Panc1 (cell line): ENCODE measurements at places on chromosomes 16 and 17. TPM values are rescaled to one million over a fixed set of nuclear protein-coding genes. Genes with fewer than 3 reads are reported as not detected.

GRCh38 chr17:13029340-13029739 lies 11.5 kb upstream of the ELAC2 start:
- H3K27me3 ChIP-seq = no peaks in the 10 kb centered on the region
- H3K27ac ChIP-seq = no peak overlapping the region
- no peak overlapping the region for H3K4me3 ChIP-seq
- no peaks in the 10 kb centered on the region for H3K36me3 ChIP-seq

- H3K27me3 ChIP-seq = no peaks in the 10 kb centered on the region
- H3K4me1 ChIP-seq = peaks cover 5% of the 10 kb centered on the region; the same call in 1 of the 2 replicates
- no peak overlapping the region for H3K27ac ChIP-seq
- no peaks in the 10 kb centered on the region for H3K36me3 ChIP-seq
Observed at GRCh38 chr16:27768651-27769272, 218.8 kb downstream of the KATNIP start.

- H3K4me1 ChIP-seq = no peaks in the 10 kb centered on the region; the same call in 1 of the 2 replicates
- DNase-seq = no peak
- no peak overlapping the region for H3K4me3 ChIP-seq
- no peaks in the 10 kb centered on the region for H3K36me3 ChIP-seq
- no peak overlapping the region for H3K27ac ChIP-seq
Observed at GRCh38 chr17:14299280-14300141, 1.4 kb upstream of the HS3ST3B1 start.

GRCh38 chr16:25198021-25198420 lies 18.7 kb upstream of the AQP8 start:
- H3K27ac ChIP-seq = no peak overlapping the region
- no peak for DNase-seq
- H3K36me3 ChIP-seq = no peaks in the 10 kb centered on the region
- H3K4me1 ChIP-seq = no peaks in the 10 kb centered on the region
- H3K27me3 ChIP-seq = no peaks in the 10 kb centered on the region

DNA sequence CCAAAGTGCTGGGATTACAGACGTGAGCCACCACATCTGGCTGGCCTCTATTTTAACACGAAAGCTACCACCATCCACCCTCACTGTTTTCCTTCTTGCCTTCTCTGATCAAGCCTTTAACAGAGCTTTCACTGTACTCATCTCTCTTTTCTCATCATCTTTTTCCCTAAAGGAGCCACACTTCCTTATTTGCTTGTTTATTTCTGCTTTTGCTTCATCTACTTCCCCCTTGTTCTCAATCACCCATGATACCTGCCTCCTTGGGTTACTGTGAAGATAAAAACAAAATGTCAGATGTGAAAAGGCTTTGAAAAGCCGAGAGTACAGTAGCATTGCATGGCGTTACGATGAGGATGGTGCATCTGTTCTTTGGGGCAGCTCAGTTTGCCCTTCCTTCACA lies 79.9 kb downstream of the ZNF18 start:
- DNase-seq = no peak
- H3K4me3 ChIP-seq = no peak overlapping the region
- no peaks in the 10 kb centered on the region for H3K36me3 ChIP-seq
- H3K27me3 ChIP-seq = no peaks in the 10 kb centered on the region

The TBC1D3H gene
- not detected for total RNA-seq

- H3K4me3 ChIP-seq = no peak overlapping the region
- no peaks in the 10 kb centered on the region for H3K27me3 ChIP-seq
- H3K36me3 ChIP-seq = no peaks in the 10 kb centered on the region
- peak; percentile 17 for DNase-seq
Observed at GRCh38 chr16:72467157-72467759, 295.3 kb upstream of the PMFBP1 start.

The TNFRSF13B gene
- total RNA-seq = not detected

DNA sequence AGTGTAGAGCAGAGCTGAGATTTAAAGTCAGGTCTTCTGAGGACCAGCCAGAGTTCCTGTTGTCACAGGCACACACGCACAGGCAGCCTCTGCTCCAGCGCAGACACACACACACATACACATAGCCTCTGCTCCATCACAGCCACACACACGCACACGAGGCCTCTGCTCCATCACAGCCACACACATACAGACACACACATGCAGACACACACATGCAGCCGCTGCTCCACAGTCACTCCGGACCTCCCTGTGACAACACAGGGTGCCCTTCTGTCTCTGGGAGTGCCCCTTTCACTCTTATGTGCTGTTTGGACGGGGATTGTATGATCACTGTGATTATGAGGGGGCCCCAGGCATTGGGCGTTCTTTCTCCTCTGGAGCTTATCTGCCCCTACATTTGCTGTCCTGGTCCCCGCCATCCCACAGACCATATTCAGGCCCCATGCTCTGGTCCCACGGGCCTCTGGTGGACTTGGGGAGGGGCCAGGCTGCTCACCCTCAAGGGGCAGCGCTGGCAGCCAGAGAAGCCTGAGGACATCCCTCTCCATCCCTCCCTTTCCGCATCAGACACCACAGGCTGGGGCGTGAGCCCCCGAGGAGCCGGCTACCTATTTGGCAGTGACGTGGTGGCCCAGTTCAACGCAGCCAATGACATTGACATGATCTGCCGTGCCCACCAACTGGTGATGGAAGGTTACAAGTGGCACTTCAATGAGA lies 7.5 kb downstream of the TBX6 start:
- H3K27me3 ChIP-seq = no peaks in the 10 kb centered on the region
- no peak overlapping the region for H3K4me3 ChIP-seq
- H3K36me3 ChIP-seq = peaks cover 6% of the 10 kb centered on the region
- no peak for DNase-seq
- no peak overlapping the region for H3K27ac ChIP-seq
- 0 out of 2 replicates have a peak, but pooled peaks cover 4% of the 10 kb centered on the region for H3K4me1 ChIP-seq

The KRTAP4-7 gene
- not detected for total RNA-seq

DNA sequence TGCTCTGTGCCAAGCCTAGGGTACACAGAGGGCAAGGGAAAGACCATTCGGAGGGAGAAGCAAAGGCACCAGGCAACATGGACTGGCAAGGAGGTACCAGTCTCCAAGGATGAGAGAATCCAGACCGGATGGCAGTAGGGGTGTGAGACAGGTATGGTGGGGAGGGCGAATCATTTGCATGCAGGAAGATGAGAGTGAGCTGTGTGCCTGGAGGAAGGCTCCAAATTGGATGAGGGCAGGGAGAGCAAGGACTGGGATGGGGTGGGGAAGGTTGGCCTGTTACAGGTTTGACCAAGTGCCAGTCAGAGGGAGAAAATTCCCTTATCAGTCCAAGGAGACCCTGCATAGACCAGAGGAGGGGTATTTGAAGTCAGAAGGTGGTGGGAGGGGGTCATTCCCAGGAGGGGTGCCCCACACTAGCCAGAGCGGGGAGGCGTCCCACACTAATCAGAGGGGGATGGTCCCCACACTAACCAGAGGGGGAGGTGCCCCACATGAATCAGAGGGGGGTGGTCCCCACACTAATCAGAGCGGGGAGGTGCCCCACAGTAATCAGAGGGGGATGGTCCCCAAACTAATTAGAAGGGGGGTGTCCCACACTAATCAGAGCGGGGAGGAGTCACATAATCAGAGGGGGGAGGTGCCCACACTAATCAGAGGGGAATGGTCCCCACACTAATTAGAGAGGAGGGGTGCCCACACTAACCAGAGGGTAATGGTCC lies 737 bp downstream of the CANT1 start:
- H3K4me1 ChIP-seq = peaks cover 40% of the 10 kb centered on the region
- H3K27ac ChIP-seq = peak overlapping the region; percentile 96
- H3K4me3 ChIP-seq = peak overlapping the region; percentile 99

DNA sequence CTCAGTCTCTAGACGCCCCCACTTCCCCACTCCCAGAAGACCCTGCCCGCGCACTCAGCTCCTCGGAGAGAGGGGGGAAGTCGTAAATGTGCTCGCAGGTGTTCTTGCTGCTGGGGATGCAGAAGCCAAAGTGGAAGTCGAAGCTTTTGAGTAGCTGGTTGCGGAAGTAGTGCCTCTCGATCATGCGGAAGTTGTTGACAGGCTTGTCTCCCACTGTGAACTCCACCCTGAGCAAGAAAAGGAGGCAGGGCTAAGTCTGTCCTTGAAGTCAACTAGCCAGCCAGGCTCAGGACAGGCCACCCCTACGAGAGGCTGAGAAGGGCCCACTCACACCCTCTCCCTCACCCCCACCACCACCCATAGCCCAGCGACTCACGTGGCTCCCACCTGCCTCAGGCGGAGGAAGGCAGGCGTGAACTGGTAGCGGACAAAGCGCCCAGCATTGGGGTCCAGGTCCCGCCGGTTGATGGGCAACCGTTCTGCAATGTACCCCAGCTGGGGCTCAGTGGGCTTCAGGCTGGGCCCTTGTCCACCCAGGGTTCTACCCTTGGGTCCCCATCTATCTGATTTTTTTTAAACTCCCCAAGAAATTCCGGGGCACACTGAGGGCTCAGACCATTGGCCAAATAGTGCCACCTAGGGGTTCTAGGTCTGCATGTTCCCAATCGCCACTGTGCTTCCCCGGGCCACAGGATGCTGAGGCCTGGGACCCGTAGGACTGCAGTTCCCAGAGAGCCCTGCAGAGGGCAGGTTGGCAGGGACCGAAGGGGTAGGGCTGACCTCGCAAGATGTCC lies 4.6 kb downstream of the UNC119 start:
- no peak overlapping the region for H3K4me3 ChIP-seq
- no peaks in the 10 kb centered on the region for H3K36me3 ChIP-seq
- no peak overlapping the region for H3K27ac ChIP-seq
- no peaks in the 10 kb centered on the region for H3K27me3 ChIP-seq

DNA sequence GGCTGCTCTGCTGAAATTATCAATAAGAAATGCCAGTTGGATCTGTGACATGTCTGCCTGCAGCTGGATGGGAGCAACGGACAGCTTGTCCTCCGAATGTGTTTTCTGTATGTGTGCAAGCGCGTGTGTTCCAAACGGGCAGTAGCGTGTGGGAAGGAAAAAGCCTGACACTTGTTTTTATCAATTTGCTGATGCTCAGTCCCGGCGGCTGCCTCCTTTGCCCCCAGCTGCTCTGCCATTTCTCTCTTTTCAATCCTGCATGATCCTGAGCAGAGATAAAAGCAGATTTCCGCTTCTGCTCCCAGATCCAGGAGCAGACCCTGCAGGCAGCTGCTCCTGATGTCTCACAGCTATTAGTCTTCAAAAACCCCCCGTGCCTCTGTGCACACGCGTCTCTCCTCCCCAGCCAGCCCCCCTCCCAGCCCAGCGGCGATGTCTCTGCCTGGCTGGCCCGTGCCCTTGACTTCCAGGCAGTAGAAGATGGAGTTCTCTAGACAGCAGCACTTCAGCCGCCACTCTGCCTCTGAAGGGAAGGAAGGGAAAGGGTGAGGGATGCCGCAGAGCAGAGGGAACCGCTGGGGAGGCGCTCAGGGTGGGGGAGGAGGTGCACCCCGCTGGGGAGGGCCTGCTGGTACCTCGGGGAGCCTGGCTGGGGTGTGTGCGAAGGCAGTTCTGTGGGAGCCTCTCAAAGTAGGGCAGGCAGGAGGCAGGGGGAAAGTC lies 4.1 kb downstream of the PRCD start:
- H3K4me1 ChIP-seq = peaks cover 26% of the 10 kb centered on the region
- no peaks in the 10 kb centered on the region for H3K27me3 ChIP-seq
- no peak overlapping the region for H3K27ac ChIP-seq
- no peaks in the 10 kb centered on the region for H3K36me3 ChIP-seq

GRCh38 chr17:40023590-40024292 lies 8.5 kb downstream of the CSF3 start:
- no peaks in the 10 kb centered on the region for H3K36me3 ChIP-seq
- H3K4me3 ChIP-seq = no peak overlapping the region
- no peak overlapping the region for H3K27ac ChIP-seq
- DNase-seq = no peak
- H3K4me1 ChIP-seq = peaks cover 12% of the 10 kb centered on the region

GRCh38 chr17:80751070-80751945 lies 206.7 kb downstream of the RPTOR start:
- no peaks in the 10 kb centered on the region for H3K27me3 ChIP-seq
- H3K27ac ChIP-seq = no peak overlapping the region
- no peaks in the 10 kb centered on the region for H3K4me1 ChIP-seq
- H3K4me3 ChIP-seq = no peak overlapping the region
- no peak for DNase-seq

DNA sequence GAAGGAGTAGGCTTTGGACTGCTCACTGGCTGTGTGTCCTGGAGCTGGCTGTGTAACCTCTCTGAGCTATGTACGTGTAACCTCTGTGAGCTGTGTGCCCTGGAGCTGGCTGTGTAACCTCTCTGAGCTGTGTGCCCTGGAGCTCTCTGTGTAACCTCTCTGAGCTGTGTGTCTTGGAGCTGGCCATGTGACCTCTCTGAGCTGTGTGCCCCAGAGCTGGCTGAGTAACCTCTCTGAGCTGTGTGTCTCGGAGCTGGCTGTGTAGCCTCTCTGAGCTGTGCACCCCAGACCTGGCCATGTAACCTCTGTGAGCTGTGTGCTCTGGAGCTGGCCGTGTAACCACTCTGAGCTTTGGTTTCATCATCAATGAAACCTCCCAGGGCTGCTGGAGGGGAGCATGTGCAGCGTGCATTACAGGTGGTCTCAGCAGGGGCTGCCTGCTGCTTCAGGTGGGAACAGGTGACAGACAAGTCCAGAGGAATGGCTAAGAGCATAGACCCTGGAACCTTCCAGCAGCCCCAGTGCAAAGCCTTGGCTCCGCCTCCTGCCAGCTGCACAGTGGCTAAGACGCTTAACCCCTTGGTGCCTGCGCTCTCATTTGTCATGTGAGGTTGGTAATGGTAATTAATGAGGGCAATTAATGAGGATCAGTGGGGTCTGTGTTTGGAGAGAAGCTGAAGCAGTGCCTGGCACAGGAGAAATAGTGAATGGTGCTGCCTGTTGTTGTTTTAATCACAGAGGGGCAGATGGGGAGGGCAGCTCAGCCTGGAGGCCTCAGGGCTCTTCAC lies 86.7 kb downstream of the KATNIP start:
- H3K36me3 ChIP-seq = no peaks in the 10 kb centered on the region
- no peak overlapping the region for H3K4me3 ChIP-seq
- no peaks in the 10 kb centered on the region for H3K4me1 ChIP-seq
- no peak for DNase-seq
- no peaks in the 10 kb centered on the region for H3K27me3 ChIP-seq

The CHD9NB gene
- total RNA-seq = 0.64 TPM

The GDPD3 gene
- total RNA-seq = 2.5 TPM

The TAT gene
- 0.49 TPM for total RNA-seq

DNA sequence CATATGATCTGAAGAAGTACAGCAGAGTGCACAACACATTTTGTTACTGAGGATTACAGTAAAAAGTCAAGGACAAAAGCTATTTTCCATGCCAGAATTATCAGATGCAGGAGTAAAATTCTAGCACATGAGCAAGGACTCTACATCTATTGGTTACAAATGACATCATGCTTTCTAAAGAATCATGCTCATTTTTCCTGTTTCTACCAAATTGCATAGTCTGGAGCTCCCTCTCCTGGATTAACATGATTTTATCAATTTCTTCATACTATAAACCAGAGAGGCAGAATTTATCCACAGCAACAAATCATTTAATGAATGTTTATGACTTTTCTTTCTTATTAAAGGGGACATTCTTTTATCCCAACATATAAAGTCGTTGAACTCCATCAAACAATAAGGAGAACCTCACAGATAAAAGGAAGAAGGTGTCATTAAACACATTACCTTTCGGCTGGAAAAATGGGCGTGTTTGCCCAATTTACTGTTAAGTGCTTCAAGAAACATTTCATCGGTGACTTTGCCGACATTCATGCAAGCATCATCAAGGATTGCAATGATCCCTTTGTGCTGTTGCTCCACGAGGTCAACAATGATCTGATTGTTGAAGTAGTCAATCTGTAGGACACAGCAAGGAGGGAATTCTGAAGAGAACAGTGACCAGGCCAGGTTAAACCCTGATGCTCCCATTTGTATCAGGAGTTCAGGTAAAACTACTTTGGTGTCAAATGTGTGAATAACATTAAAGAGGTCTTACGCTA lies 121.7 kb downstream of the MYO1D start:
- no peak overlapping the region for H3K27ac ChIP-seq
- H3K27me3 ChIP-seq = peaks cover 6% of the 10 kb centered on the region
- peak; percentile 28 for DNase-seq
- no peak overlapping the region for H3K4me3 ChIP-seq

The ZP2 gene
- not detected for total RNA-seq

The RGS9 gene
- total RNA-seq = 3.3 TPM
